ENCODE measurements at places on chromosomes 3 and 15.

- no peak for DNase-seq
These were observed 7.3 kb upstream of the UBE3A start for GRCh38 chr15:25446076-25446475.

DNA sequence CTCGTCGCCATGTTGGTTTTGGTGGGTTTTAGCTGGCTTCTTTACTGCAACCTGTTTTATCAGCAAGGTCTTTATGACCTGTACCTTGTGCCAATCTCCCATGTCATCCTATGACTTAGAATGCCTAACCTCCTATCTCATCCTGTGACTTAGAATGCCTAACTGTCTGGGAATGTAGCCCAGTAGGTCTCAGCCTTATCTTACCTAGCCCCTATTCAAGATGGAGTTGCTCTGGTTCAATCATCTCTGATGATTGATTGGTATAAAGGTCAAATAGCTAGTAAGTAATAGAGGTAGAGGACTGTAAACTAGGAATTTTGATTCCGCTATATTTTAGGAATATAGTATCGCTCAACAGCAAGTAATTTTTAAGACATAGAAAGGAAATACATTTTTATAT lies 1.3 kb upstream of the ACKR2 start:
- DNase-seq = no peak

GRCh38 chr3:192804502-192804901 lies 77.2 kb upstream of the FGF12 start:
- no peak for DNase-seq

DNA sequence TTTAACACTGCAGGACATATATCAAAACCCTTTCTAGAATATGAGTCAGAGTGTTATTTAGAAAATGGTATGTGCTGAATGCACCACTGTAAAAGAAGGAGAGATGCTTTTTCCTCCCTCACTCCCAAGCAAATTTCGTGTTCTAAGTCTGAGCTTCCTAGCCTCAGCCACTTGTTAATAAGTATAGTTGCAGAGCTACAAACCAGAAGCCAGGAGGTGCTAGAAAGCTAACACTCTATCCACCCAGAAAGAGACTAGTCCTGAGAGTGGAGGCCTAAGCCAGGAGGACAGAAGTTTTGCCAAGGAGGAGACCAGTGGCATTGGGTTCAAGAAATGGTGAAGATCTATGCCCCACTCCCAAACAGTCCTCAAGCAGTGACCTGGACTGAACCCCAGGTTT lies 40.5 kb upstream of the GYG1 start:
- no peak for DNase-seq

DNA sequence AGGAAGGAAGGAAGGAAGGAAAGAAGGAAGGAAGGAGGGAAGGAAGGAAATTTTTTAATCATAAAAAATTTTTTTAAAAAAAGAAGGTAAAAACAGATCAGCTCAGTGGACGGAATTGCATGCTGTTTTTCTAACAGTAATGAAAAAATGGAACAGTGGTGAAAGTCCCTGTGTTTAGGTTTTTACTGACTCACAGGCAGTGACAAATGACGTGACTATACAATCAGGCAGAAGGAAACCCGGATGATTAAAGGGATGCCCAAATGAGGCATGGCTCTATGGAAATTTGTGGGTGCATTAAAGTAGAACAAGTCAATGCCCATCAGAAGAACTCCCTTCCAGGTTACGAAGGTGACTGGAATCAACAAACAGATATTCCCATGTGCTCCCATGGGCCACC lies 135.0 kb downstream of the IMPG2 start:
- no peak for DNase-seq
